ENCODE measurements at places on chromosomes 11 and 22.

GRCh38 chr22:24995649-24996180 lies 43.2 kb downstream of the KIAA1671 start:
- no peak for DNase-seq

GRCh38 chr11:67146516-67147226 lies 27.6 kb downstream of the KDM2A start:
- no peak for DNase-seq

- peak; percentile 63 for DNase-seq
Measured at GRCh38 chr11:76807206-76807875, 24.2 kb downstream of the TSKU start.

GRCh38 chr22:37431801-37432707 lies 4.8 kb upstream of the ELFN2 start:
- DNase-seq: no peak

GRCh38 chr11:75606099-75606498 lies 44.0 kb downstream of the SERPINH1 start:
- DNase-seq: no peak

DNA sequence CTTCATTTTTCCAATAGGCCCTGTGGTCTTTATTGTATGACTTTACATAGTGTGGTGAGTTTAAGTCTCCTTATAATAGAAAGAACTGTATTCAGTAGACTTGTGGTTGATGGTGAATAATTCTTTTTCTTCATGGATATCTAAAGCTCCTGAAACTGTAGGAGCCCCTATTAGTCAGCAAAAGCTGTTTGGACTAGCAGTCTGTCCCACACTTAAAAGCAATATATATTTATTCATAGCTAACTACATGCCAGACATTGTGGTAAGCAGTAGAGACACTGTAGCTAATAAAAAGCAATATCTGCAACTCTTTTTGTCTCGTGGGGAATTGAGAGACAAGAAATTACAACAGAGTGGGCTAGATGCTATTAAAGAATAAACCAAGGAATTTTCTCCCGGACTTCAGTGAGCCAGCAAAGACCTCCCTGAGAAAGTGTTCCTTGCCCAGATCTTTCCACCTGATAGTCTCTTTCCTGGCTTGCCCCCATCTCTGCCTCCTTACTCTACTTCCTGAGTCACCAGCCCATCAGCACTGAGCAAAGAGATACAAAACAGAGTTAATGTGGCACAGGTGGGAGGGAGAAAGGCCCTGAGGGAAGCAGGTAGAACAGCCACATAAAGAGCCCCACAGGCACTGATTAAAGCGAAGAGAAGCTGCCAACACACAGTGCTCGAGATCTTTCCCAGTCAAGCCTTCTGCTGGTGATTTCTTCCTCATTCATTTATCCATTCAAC lies 1.4 kb upstream of the OR52W1 start:
- no peak for DNase-seq

- DNase-seq: no peak
Measured at GRCh38 chr11:105610871-105611571, 1.1 kb downstream of the GRIA4 start.

DNA sequence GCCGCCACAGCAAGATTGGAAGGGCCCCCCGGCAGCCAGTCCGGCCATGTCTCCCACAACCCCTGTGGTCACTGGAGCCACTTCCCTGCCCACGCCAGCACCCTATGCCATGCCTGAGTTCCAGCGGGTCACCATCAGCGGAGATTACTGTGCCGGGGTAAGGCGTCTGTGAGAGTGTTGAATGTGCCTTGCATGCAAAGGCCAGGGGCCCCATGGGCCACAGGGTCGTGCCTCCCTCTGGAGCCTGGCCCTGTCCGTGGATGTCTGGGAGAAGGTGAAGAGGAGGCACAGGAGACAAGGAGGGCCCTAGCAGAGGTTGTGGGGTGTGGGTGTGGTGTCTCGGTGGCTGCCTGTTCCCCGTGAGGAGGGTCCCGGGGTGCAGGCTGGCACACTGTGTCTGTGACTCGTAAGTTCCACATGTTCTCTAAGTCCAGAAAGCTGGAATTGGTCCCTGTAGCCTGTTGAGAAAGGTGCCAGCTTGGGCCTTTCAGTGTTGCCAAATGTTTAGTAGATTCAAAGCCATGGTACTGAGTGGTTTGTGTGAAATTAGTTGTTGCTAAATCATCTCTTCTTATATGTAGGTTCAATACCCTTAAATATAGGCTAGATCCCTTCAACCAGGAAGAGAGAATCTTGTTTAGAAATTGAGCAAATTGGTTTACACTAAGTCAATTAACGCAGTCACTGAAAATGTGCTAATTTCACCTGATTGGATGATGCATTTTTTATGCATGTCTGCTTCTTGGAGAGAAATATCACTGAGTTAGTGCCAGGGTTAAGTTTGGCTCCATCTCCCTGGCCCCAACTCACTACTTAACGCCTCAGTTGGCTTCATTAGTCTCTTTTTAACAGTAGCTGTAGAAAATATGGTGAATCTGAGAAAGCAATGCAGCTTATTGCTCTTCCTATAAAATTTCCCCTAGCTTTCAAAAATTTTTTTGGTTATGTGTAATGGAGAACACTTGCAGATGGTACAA lies 23.8 kb downstream of the AMPD3 start:
- no peak for DNase-seq
